ENCODE measurements at places on chromosomes 16 and 17. TPM values are rescaled to one million over a fixed set of nuclear protein-coding genes. Genes with fewer than 3 reads are reported as not detected.

GRCh38 chr17:32197987-32198386 lies 55.7 kb downstream of the RHOT1 start:
- DNase-seq = no peak

DNA sequence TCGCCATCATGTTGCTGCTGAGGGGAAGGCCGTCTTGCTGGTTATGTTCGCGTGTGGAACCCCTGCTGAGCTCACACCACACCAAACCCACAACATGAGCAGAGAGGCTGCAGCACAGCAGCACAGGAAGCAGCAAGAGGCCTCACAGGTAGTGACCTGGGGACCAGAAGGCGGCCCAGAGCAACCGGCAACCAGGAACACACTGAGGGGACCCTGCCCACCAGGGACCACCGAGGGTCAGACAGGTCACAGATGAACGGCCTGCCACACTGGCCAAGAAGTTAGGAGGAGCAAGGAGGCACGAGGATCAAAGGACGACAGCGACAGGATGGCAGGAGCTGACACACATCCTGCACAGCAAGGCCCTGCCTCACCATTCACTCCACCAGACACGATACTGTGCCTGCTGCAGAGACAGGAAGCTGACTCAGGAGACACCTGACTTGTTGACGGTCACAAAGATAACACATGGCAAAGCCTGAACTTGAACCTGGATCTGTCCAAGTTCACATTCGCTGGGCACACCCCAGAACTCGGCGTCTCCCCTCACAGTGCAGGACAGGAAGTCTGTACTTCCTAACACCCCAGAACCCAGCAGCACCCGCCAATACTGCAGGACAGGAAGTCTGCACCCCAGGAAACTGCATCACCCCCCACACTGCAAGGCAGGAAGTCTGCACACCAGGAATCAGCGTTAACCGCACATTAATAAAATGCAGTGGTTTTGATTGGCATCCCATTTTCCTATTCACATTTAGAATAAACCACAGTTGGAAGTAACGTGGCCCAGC lies 98.5 kb downstream of the ZNF778 start:
- peak; percentile 76 for DNase-seq

- no peak for DNase-seq
These were observed 40.0 kb downstream of the MRM1 start for GRCh38 chr17:36641331-36641876.

GRCh38 chr17:81712468-81713003 lies 452 bp downstream of the SLC25A10 start:
- DNase-seq = no peak

DNA sequence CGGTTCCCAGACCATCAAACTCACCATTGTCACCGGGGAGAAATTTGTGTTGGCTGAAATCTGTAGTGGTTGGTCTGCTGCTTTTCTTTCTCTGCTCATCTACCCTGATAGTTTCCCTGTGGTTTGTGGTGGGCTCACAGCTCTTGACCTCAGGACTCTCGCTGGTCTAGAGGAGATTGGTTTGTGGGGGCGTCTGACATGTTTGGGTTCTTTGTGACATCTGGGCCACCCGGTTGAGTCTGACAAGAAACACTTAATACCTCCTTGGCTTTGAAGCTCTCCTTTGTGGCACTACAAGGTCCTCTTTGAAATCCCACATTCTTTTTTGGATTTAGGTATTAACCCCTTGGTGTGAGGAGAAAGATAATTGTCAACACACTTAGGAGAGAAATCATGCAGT lies 662.0 kb downstream of the WWOX start:
- no peak for DNase-seq

The HBA1 gene
- polyA plus RNA-seq = 32.6 TPM

The NME1 gene
- polyA plus RNA-seq = 157 TPM

The C16orf74 gene
- 0.53 TPM for polyA plus RNA-seq

All from heart left ventricle (tissue), 16 donors.